Stimulated activated CD8-positive, alpha-beta memory T cell treated with anti-CD3 and anti-CD28 coated beads, Interleukin-7, amount 100 ng/mL, for 48 hours (primary cell): ENCODE measurements at places on chromosomes 16 and 17.

DNA sequence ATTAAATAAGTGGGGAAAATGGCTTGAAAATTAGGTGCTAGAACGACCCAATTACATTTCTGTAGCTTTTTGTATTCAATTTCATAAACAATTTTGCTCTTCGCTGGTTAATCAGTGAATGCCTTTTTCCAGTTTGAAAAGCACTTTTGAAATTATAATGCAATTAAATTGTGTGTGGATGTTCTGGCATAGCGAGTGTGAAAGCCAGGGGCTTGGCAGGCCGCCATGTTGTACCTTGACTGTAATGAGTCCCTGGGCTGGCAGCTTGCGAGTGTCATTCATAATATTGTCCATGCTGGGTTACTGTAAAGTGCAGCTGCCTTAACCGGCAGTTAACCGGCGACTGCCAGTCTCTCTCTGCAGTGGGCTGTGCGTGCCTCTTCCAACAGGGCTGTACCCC lies 177.8 kb downstream of the CCDC182 start:
- DNase-seq: no peak

DNA sequence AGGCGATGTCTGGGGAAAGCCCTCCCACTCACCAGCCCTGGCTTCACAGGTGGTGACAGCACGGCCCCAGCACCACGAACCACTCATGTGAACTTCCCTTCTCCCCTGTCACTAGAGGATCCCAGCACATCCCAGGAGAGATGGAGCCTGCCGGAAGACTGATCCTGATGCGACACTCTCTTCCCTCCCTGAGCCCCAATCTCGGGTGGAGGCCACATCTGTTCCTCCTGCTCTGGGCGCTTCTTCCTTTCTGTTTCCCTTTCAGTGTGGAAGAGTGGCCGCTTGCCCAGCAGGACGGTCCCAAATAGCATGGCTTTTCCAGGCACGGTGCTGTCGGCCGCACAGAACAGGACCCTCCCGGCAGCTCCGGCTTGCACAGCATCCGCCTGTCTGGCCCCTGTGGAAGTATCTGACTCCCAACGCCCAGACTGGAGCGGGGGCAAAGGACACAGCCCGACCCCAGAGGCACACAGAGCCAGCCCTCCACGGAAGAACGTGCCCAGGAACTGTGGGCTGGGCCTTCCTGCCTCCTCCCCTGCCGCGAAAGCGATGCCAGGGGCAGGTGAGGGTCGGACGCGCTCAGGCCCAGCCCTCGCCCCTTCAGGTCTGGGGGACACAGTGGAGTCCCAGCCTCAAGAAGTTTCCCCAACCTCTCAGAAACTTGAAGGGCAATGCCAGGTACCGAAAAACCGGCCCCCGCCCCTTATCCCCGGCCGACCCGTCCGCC lies 37.6 kb downstream of the CBFA2T3 start:
- DNase-seq: no peak

- no peak for DNase-seq
Measured at GRCh38 chr17:73616120-73616872, 27.9 kb downstream of the SDK2 start.

DNA sequence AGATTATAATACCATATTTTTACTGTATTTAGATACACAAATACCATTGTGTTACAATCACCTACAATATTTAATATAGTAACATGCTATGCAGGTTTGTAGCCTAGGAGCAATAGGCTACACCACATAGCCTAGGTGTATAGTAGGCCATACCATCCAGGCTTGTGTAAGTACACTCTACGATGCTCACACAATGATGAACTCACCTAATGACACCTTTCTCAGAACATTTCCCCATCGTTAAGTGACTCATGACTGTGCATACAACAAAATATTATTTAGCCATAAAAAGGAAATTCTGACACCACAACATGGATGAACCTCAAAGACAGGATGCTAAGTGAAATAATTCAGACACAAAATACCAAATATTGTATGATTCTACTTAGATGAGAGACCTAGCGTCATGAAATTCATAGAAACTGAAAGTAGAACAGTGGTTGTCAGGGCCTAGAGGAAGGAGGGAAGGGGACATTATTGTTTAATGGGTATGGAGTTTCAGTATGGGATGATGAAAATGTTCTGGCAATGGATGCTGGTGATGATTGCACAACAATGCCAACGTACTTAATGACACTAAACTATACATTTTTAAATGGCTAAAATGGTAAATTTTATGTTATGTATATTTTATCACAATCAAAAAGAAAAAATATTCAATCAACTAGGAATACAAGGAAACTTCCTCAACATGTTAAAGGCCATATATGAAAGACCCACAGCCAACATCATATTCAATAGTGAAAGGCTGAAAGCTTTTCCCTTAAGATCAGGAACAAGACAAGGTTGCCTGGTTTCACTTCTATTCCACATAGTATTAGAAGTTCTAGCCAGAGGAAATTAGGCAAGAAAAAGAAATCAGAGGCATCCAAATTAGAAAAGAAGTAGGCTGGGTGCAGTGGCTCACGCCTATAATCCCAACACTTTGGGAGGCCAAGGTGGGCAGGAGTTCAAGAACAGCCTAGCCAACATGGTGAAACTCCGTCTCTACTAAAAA lies 5.9 kb upstream of the C16orf87 start:
- DNase-seq: no peak

DNA sequence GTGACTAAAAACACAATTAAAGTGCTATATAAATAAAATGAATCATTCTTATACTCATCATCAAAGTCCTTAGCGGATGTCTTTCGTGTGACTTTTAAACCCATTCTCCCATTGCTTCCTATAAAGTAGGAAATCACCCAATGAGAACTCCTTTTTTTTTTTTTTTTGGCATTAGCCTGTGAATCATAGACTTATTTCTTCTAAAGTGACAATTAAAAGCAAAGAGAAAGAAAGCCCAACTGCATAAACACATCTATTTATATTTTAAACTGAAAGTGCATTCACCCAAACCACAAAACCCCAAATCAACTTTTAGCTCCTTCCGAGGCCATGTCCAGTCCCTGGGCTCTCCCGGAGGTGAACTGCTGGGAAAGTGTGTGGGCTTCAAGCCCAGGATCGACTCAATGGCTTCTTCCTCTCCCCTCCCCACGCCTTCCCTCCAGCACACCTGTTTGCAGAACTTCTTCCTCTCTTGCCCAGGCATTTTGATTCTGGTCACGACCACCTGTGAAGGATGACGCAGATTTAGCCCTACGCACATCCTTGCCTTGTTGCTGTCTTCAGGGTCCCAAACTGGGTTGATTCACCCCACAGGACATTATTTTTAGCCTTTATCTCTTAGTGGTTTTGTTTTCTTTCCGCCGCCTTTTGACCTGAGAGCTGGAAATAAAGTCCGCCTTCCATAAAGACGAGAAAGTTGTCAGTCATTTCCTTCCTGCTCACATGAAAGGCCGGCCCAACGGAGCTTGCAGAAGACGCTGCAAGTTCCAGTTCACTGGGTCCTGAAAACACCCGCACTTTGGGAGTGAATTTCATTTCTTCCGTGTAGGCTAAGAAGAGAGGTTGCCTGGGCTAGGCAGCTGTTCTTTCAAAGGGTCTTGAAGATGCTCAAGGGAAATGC lies 166.8 kb downstream of the MAP2K6 start:
- peak; percentile 15 for DNase-seq

DNA sequence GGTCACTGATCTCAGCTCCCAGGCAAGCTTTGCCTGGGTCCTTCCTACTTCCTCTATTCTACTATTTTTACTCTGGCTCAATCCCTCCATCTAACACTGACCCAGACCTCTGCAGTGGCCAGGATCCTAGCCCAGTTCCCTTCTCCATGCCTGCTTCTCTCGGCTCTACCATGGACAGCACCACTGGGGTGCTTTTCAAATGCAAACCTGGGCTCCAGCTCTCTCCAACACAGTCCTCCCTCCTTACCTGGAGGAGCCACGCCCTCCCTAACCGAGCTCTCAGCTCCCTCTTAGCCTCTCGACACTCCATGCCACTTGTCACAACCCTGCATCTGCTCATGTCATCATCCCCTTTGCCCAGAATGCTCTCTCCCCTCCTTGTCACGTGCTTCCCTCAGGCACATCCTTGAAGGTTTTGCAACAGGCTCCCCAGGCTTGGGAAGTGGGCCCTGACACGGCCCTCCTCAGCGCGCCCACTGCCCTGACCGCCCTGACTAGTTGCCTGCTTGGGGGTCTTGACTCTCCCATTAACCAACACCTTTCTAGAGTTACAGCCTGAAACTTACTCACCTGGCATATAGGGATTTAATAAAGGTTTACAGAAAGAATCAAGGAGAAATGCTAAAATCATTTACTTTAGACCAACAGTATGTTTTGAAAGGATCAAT lies 41.6 kb downstream of the MARF1 start:
- DNase-seq: no peak

DNA sequence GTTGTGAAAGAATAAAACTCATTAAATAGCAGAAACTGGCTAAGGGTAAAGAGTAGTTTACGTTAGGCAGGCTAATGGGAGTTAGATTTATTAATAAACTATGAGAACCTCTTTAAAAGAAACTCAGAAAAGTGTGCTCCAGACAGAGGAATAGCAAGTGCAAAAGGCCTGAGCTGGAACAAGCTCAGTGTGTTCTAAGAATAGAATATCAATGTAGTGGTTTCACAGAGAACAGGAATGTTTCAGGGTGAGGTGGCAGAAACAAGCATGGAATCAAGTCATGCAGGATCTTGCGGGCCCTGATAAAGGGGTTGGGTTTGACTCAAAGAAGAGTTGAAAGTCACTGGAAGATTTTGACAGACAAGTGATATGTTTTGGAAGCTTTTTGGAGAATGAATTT lies 164.0 kb upstream of the HS3ST3A1 start:
- no peak for DNase-seq

GRCh38 chr17:962670-963069 lies 16.9 kb downstream of the NXN start:
- DNase-seq: no peak

GRCh38 chr16:84501077-84501735 lies 3.3 kb downstream of the MEAK7 start:
- DNase-seq: no peak

DNA sequence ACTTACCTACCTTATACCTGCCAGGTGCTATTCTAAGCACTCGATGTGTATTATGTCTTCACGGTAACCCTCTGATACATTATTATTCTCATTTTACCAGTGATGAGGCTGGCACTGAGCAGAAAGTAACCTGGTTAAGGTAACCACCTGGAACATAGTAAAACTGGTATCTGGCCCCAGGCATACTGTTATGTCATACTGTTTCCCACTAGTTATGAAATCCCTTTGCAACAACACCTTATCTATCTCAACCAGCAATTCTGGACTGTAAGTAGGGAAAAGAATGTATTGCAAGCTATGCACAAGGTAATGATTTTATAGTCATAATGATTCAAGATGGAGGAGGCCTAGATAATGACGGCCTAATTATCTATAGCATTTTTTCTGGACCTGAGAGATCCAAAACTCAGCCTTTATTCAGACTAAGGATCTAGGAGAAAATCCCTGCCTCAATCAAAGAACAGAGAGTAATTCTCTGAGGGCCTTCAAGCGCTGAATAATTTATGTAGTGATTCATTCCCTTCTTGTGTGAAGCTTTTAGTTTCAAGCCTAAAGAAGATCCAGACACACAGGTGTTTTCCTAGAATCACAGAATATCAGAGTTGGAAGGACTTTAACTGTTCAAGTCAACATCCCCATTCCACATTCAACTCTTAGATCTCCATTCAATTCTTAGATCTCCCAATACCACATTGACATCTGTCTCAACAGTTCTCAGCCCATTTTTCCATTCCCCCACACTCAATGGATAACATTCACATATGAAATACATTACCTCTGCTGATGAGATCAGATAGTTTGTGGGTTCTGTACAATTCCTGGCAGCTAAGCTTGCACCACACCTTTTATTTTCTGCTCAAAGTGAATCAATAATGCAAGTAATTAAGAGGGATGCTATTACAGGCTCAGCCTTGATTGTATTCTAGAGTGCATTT lies 14.9 kb upstream of the MMD start:
- no peak for DNase-seq

DNA sequence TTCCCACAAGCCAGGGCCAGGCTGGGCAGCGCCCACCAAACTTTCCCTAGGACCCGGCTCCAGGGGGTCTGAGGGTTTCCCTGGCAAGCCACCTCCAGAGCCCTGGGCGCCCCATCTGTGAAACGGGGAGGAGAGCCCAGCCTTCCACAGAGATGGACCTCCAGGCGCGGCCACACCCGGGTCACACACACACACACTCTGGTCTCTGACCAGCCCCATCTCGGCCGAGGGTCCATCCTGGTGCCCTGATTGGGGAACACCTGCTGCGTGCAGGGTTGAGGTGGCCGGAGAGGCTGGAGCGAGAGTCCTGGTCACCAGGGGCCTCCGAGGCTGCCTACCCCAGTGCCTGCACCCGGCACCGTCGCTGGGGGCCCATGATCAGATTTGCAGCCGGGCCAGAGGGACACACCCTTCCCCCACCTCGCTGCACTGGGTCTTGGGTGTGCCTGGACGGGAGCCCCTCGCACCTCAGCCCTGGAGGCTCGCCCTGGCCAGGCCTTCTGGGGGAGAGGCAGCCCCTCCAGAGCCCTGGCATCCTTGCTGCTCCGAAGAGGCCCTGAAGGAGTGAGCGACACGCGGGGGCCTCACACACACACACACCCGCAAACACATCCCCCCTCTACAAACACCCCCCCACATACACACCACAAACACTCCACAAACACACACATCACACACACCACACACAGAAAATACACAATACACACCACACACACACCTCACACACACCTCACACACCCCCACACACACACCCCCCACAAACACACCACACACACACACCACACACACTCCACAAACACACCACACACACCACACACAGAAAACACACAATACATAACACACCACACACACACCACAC lies 29.7 kb downstream of the SLC25A10 start:
- no peak for DNase-seq

DNA sequence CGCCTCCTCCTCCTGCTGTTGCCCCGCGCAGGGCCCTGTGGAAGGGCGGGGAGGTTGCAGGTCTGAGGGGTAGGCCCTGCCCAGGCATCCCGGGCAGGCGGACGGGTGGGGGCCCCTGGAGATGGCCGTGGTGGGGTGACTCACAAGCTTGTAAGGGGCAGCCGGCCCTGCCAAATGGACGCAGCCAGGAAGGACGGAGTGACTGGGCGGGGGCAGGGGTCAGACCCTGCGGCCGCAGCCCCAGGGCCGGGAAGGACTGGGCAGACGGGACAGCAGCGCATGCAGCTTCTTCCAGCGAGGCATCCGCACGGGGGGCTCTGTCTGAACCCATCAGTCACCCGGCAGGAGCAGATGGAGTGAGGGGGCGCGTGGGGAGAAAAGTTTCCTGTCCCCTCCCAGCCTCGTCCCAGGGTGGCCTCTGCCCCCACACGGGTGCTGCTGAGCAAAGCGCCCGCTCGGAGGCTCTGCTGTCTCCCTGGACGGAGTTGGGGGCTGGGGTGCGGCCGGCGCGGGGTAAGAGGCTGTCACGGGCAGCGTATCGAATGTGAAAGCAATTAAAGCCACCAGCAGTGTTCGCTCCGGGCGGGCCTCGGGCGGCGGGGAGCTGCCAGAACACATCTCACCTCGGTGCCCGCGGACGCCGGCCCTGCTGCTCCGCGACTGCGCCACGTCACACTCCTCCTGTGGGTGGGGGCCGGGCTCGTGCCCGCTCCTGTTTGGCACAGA lies 5.4 kb upstream of the PRR35 start:
- DNase-seq: no peak
